Activated naive CD4-positive, alpha-beta T cell treated with anti-CD3 and anti-CD28 coated beads, Interleukin-2, amount 50 U/mL, for 72 hours (primary cell): ENCODE measurements at places on chromosomes 4 and X. TPM values are rescaled to one million over a fixed set of nuclear protein-coding genes. Genes with fewer than 3 reads are reported as not detected.

The ARHGEF6 gene
- 59.5 TPM for total RNA-seq

The ARHGAP36 gene
- total RNA-seq = not detected

The SCRG1 gene
- not detected for total RNA-seq

The MAGEE1 gene
- 4.5 TPM for total RNA-seq

The ERAS gene
- total RNA-seq = 0.23 TPM

The GUCY1B1 gene
- total RNA-seq = 0.27 TPM

The IL13RA2 gene
- total RNA-seq = not detected

The SYN1 gene
- 0.47 TPM for total RNA-seq

The SPANXB1 gene
- not detected for total RNA-seq

The DSPP gene
- total RNA-seq = not detected

The EGFL6 gene
- total RNA-seq = not detected

The TLR1 gene
- 1.1 TPM for total RNA-seq

The PALLD gene
- 30.1 TPM for total RNA-seq

The BCAP31 gene
- total RNA-seq = 92.7 TPM

The ADGRG2 gene
- total RNA-seq = not detected

The FGF13 gene
- not detected for total RNA-seq

The GPR119 gene
- not detected for total RNA-seq

The MAGEE2 gene
- total RNA-seq = not detected
